ENCODE measurements at places on chromosomes 6 and 20.

DNA sequence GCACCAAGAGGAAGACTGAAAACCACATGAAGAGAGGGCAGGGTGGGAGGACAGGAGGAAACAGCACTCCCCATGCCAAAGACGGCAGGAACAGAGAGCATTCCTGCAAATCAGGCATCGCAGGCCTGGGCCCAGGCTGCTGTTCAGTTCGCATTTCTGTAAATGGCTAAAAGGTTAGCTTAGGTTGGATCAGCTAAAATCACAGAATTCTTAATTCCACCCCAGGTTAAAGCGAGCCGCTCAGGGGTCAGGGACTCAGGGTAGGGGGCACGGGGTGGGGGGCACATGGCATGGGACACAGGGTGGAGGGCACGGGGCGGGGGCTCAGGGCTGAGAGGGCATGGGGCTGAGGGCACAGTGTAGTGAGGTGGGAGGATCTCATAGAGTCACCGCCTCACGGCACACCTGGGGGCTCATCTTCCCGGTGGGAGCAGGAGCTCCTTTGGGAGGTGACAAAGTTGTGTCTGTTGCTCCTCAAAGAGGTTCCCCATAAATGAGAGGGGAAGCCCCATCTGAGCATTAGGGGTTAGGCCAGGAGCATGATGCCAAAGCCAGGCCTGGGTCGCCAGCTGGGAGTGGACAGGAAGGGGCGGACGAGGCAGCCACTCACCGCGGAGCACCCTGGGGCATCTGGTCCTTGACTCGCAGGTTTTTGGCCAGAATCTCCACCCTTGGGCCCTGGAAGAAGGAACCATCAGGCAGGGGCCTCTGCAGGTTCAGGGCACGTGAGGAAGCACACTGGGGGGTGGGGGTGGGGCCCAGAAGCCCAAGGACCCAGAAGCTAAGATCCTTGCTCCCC, 200.7 kb downstream of the PREX1 start:
- DNase-seq: no peak

GRCh38 chr20:36527331-36528125, 13.8 kb upstream of the MYL9 start:
- DNase-seq: no peak

- DNase-seq: no peak
Measured at GRCh38 chr20:41469868-41470267, 103.2 kb upstream of the EMILIN3 start.

- DNase-seq: no peak
Measured at GRCh38 chr20:57837208-57838035, 127.6 kb upstream of the PMEPA1 start.

DNA sequence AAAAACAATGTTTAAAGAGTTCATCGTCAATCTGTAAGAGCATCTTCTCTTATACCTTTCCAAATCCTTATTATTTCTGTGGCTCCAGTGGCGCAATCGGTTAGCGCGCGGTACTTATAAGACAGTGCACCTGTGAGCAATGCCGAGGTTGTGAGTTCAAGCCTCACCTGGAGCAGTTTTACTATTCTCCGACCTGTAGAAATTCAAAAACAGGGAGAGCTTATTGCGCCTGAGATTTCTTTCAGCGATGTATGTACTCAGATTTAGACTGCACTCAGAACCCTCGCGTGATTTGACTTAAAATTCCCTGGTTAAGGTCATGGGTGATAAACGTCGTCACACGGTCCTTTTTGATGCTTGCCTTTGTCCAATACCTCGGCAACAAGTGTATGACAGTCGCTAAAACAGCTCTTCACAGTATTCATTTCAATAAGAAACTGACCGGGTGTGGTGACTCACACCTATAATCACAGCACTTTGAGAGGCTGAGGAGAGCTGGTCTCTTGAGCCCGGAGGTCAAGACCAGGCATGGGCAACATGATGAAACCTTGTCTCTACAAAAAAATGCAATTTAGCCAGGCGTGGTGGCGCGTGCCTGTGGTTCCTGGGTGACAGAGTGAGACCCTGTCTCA, 11.9 kb downstream of the GPX5 start:
- no peak for DNase-seq

GRCh38 chr20:51461306-51461705, 81.2 kb downstream of the NFATC2 start:
- DNase-seq: no peak

DNA sequence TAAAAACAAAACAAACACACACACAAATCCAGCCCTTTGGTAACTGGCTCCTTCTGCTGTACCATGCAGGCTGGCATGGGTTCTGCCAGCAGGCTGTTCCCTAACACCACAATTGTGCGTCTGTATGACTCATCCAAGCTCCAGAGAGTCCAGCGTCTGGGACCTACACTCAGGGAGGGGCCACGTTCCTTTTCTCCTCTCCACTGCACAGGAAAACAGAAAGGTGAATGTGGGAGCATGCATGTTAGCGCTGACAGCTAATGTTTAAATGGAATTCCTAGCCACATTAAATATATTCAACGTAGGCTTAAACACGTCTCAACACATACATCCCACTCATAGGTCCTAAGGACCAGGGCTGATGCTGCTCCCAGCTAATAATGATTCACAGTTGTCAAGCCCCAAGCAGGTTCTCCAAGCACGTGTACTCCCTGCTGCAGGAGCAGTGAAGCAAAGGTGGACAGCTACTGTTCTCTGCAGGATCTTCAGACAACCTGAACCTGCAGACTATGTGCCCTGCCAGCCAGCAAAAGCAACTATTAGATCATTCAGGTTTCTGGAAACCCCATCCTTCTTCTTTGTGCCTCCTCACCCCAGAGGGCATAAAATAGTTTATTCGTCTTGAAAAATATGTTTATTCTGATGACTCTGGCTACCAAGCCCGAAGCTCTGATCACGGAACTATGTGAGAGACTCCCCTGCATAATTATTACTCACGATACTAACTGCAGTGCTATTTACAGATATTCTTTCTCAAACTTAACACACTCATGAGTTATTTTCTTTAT, 20.9 kb downstream of the MAP1LC3A start:
- DNase-seq: no peak

DNA sequence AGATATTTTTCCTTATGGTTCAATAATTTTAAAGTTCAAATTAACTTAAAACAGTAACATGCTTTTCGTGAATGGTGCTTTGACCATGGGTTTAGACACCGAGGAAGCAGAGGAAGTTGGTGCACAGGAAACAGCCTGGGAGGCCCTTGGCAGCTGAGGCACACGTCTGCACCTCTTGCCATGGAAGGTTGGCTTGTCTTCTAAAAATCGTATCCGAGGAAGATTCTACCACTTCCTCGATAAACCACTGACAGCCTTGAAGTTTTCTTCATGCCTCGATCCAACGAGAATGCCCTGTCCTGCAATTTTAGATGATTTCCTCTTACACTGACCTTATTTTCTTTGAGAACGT, 12.2 kb downstream of the DLL1 start:
- DNase-seq: no peak

DNA sequence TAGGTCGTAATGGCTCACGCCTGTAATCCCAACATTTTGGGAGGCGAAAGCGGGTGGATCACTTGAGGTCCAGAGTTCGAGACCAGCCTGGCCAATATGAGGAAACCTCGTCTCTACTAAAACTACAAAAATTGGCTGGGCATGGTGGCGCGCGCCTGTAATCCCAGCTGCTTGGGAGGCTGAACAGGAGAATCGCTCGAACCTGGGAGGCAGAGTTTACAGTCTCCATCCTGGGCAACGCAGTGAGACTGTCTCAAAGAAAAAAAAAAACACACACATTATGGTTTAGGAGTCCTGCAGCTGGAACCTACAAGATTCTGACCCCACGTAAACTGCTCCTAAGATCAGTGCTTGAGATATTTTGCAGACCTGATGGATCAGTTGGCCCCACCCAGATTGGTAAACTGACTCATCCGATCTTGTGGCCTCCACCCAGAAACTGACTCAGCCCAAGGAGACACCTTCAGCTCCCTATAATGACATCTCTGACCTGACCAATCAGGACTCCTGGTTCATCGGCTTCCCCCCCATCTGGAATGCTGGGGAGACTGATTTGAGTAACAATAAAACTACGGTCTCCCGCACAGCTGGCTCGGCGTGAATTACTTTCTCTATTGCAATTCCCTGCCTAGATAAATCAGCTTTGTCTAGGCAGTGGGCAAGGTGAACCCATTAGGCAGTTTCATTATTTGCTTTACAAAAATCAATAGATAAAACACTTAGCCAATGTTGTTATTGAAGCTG, 96.2 kb upstream of the BTN3A2 start:
- DNase-seq: no peak

GRCh38 chr6:57283106-57283505, 34.3 kb upstream of the PRIM2 start:
- DNase-seq: no peak

DNA sequence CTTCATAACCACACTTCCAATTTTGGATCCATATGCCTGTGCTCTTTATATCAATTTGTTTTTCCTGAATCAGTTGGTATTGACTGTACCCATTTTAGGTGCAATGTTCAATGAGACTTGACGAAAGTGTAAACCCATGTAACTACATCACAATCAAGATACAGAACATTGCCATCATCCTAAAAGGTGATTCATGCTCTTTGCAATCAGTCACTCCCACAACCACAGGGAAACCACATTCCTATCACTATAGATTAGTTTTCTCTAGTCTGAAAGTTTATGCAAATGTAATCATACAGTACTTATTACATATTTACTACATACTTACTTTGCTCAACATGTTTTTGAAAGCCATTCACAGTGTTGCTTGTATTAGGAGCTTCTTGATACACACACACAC, 167.4 kb downstream of the ADGRG6 start:
- no peak for DNase-seq

- no peak for DNase-seq
Measured at GRCh38 chr6:150720774-150721233, 121.1 kb downstream of the PLEKHG1 start.

- DNase-seq: no peak
Measured at GRCh38 chr20:56200456-56200855, 48.1 kb upstream of the MC3R start.

DNA sequence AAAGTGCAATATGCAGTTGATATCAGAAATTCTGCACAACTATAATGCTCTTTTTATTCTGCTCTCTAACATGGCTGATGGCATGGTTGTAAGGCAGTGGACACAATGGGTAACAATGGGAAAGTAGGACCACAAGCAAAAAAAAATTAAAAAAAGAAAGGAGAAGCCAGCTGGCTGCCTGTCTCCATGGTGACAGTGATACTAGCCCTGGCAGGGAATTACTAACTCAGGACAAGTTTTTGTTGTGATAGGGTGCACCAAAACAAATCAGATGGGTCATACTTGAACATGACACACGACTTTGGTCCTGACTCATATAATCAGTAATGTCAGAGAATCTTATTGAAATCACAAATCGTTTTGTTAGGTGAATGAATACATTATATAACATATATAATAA, 169.4 kb downstream of the TRDN start:
- no peak for DNase-seq

- no peak for DNase-seq
Measured at GRCh38 chr6:157717340-157717748, 105.7 kb upstream of the SNX9 start.

DNA sequence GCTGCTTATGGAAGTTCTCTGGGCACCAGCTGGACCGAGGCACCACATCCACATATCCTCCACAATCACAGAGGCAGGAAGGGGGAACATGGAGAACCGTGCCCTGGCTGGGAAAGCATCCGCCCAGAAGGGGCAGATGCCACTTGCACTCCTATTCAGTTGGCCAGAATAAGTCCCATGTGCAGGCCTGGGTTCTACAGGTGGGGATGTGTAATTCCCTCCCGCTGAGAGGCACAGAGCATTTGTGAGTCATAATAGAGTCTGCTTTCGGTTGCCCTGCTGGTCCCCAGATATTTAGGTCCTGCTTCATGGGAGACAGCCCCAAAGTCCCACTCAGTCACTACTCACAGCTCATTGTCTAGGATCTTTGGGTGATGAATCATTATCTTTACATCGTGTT, 104.0 kb downstream of the PHACTR3 start:
- no peak for DNase-seq

- peak; percentile 72 for DNase-seq
Measured at GRCh38 chr20:6767536-6768227, at the start of gene BMP2. BMP2 (plus strand) TSS chr20:6767686; CDS start chr20:6770127, 2,441 bp downstream.

GRCh38 chr6:42860036-42860435, 19.4 kb upstream of the RPL7L1 start:
- DNase-seq: no peak

- DNase-seq: no peak
Measured at GRCh38 chr6:21738180-21739094, 144.9 kb downstream of the SOX4 start.

GRCh38 chr6:113271437-113271836, 585.7 kb upstream of the MARCKS start:
- DNase-seq: no peak

Data from frontal cortex (tissue), 4 donors.